ENCODE measurements at places on chromosomes 3 and 15.

DNA sequence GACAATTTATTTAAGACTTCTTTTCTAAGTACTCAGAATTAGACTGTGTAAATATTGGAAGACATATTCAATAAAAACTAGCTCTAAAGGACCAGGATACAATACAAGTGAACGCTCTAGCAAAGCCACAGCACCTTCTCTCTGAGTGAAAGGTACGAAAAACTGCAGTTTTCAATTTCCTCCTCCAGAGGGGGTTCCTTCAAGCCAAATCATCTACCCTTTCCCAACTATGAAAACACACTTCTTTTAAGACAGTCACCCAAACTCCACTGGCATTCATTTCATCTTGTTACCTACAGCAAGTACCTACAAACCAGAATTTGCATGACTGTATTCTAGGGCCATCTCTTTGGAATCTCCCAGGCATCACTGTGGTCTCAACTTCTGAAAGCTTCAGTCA, 165.8 kb downstream of the ERC2 start:
- DNase-seq: no peak

- DNase-seq: no peak
Measured at GRCh38 chr15:100095541-100096247, 246.1 kb downstream of the ADAMTS17 start.

DNA sequence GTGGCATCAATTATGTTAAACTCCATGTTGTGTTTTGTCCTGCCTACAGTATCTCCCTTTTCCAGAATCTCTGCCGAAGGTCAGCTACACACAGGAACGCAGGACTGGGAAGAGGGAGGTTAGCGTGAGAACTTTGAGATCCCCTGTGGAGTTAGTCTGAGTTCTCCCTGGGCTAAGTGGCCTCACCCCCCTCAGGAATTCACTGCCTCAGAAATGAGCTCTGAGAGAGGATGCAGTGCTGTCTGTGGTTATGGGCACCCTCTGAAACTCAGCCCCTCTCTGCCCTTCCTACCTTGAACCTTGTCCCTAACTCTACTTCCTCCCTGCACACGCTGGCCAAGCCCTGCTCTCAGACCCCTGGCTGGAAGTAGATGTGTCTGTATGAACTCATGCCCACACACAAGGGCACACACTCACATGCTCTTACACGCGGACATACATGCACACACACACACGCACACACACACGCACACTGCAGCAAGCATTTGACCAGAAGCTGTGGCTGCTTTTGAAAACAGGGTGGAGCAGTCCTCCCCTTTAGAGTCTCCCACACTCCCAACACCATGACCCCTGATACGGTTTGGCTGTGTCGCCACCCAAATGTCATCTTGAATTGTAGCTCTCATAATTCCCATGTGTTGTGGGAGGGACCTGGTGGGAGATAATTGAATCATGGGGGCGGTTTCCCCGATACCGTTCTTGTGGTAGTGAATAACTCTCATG, 5.3 kb upstream of the VIPR1 start:
- DNase-seq: peak; percentile 31

DNA sequence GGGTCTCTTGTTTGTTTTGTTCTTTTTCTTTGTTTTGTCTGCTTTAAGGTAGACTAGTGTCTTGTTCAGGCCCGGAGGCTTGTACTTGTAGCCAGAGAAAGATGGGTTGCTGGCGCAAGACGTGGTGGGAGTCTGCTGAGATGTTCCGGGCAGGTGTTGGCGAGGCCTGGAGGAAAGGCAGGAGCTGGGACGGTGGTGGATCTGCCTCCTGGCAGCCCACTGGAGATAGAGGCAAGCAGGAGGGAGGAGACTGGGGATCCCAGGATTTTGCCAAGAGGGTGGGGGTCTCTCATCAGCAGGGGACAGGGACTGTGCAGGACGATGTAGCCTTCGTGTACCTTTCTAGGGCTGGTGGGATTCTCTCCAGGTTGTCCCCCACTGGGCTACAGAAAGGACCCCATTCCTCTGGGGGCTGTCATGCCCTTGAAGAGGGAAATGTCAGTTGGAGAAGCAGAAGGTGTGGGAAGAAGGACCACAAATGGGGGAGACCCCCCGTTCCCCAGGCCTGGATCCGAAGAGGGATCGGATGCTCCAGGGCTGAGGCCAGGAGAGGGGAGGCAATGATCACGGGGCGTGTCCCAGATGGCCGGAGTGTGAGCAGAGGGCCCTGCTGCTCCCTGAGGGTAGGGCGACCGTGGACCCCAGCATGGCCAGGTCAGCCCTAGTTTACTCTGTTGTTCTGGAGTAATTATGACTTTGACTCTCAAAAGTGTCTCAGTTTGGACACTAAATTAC, 7.0 kb downstream of the CHAC1 start:
- DNase-seq: no peak

DNA sequence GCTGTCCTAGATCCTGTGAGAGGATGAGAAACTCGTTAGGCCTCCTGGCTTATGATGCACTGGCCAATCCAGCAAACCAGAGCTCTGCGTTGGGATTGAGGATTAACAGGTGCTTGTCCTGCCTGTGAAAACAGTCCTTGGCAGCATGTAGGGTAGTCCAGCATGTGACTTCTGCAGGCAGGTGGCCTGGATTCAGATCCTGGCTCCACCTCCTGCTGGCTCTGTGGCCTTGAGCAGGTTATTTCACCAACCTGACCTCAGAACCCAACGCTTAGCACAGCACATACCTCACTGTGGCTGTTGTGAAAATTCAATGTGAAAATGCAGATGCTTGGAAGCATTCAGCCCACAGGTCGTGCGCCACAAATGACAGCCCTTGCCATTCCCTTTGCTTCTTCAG, 33.6 kb downstream of the PLA2G4D start:
- DNase-seq: no peak

GRCh38 chr15:77473328-77473727, 52.6 kb downstream of the HMG20A start:
- no peak for DNase-seq

GRCh38 chr3:45957586-45957985, 14.3 kb downstream of the CXCR6 start:
- DNase-seq: no peak

DNA sequence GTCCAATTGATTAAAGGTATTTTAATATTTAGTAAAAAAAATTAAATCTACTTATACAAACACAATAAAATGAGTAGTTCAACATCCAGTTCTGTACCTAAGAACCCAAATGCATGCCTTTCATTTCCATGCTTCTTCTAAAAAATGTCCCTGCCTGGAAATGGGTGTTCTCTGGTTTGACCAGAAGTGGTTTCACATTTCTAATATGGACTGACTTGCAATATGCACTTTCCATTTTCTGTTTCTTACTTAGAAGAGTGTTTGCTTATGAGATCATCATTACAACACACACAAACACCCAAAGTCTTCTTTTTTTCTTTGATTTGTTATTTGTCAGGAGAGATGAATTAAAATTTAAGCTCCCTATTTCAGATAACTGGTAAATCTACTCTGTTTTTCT, 879.6 kb downstream of the AGBL1 start:
- DNase-seq: no peak

DNA sequence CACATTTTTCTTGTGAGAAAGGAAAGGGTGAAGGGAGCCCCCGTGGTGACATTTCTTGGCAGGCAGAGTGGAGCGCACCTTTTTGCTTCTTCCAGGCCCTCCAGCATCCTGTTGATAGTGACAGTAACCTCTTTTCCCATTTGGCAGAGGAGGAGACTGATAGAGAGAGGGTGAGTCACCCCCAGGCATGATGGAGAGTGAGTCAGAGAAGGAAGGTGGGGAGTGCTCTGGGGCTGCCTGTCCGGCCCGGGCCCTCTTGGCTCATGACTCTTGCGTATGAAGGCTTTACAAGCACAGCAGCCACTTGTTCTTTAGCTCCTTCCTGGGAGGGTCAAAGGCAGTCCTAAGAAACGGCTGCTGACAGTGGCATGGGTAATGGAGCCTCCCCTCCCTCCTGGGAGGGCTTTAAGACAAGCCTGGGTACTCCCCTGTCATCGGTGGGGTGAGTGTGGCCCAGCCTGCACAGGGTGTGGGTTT, 16.0 kb downstream of the ANKRD63 start:
- DNase-seq: peak; percentile 89

DNA sequence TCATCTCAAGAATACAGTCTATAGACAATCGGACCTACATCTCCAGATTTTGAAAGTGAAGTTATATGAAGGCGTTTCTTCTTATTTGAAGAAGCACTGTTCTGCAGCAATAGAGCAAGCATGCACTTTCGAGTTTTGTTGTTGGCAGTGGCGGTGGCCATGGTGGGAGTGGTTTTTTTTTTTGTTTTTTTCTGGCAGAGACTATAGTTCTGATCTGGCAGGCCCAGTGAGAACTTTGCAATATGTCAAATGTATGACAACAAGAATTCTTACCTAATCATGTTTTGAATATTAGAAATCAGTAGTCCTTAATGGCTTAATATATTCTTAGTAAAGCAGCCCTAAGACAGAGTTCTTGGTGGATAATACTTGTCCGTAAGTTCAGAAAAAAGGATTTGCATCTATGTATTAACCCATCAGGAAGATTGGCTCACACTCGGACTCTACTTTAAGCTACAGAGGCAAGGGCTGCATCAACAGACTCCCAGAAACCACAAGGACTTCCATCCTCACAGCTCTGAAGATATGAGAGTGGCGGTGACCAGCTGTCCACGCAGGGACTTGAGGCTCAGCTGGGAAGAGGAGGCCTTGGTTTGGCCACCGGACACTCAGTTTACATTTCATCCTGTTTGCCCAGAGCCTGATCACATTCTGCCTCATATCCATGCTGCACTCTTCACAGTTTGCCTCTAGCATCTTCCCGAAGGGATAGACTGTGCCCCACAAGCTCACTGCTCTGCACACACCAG, 124.1 kb upstream of the THBS1 start:
- DNase-seq: no peak

DNA sequence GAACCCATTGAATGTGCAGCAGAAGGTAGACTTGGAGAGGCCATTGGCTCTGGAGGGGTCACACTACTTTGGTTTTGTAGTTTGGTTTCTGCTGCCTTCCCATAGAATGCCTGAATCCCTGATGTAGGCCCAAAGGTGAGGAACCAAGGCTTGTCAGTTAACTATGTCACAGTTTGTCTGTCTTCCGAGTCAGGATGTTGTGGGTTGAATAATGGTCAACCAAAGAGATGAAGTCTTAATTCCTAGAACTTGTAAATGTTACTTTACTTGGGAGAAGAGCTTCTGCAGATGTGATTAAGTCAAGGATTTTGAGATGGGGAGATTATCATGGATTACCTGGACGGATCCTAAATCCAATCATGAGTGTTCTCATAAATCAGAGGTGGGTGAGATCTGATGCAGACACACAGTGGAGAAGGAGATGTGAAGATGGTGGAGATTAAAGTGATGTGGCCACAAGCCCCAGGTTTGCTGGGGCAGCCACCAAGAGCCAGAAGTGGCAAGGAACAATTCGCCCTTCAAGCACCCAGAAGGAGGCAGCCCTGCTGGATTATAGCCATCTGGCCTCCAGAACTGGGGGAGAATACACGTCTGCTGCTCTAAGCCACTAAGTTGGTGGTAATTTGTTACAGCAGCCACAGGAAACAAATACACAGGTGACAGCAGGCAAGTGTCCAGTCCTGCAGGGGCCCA, 2.3 kb upstream of the CCR8 start:
- no peak for DNase-seq

DNA sequence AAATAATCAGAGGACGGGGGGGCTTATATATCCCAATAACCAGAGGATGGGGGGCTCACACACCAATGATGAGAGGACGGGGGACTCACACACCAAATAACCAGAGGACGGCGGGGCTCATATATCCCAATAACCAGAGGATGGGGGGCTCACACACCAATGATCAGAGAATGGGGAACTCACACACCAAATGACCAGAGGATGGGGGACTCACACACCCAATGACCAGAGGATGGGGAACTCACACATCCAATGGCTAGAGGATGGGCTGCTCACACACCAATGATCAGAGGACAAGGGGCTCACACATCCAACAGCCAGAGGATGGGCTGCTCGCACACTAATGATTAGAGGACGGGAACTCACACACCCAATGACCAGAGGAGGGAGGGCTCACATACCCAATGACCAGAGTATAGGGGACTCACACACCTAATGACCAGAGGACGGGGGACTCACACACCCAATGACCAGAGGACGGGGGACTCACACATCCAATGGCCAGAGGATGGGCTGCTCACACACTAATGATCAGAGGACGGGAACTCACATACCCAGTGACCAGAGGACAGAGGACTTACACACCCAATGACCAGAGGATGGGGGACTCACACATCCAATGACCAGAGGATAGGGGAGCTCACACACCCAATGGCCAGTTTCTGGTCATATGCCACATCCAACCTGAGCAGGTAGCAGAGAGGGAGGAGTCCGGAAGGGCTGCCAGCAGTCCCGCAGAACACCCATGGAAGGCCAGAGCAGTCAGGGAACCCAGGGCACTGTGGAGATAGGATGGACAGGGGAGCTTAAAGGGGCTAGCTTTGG, 10.6 kb downstream of the RAB6B start:
- no peak for DNase-seq
